ENCODE measurements at places on chromosomes 3 and 15.

- DNase-seq = no peak
Observed at GRCh38 chr15:65033659-65034269, 4.3 kb upstream of the MTFMT start.

DNA sequence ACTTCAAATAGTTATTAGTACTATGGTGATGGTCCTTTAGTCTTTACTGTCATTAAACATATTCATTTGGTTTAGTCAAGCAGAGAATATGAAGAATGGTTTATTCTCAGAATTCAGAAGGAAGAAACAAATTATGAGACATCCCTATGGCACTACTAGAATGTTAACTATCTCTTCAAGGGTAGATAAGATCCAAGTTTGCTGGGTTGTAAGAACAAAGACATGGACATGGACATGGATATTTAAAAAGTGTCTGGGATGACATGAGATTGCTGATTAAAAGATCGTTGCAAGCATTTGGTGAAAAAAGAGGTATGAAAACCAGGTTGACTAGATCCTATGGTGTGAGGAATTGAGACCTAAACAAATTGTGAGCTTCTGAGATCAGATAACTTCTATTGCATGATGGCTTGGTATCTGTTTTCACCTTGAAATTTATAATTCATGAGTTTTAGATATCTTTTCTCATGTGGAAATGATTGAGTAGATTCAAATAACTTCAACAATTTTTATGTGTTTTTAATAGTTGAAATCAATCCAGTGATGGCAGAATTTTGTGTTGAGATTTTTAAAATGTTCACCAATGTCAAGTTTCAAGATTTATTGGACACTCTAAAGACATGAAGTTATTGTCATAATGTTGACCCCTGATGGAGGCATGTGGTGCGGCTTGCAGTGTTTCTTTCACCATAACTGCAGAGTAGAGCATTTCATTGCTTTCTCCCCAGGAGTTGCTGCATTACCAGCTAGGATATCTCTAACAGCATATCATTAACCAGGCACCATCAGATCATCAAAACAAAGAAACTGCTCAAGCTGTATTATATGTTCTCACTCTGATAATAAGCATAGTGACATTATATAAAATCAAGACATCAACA is 72.6 kb downstream of the NAALADL2 start:
- DNase-seq = no peak

- DNase-seq = peak; percentile 22
Observed at GRCh38 chr3:140386357-140387100, 291.3 kb upstream of the TRIM42 start.

GRCh38 chr3:59502806-59503205 is 453.0 kb upstream of the CFAP20DC start:
- DNase-seq = no peak

DNA sequence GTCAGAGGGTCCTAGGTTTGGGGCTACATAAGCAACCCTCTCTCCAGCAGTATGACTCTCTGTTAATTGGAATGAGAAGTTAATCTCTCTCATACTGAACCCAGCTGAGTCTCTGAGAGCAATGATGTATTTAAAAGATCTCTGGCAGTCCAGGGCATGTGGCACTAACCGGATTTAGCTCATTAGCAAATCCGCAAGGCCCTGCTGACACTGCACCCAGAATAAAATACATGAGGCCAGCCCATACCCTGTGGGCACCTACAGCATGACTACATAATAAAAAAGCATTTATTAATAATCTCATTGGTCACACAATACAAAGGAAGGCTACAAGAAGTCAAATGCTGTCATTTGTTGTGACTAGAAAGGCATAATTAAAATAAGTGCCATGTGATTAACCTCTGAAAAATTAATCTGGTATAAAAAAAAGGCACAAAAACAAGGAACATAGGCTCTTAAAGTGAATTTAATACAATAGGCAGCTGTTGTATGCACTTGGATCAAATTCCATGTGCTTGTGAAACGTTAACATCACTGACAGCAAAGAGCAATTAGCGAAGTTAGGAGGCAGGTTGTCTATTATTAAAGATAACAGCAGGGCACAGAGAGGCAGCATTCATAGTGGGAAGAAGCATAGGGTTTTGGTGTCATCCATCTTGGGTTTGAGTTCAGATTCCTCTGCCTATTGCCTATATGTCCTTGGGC is 381.2 kb downstream of the WDR72 start:
- DNase-seq = no peak

DNA sequence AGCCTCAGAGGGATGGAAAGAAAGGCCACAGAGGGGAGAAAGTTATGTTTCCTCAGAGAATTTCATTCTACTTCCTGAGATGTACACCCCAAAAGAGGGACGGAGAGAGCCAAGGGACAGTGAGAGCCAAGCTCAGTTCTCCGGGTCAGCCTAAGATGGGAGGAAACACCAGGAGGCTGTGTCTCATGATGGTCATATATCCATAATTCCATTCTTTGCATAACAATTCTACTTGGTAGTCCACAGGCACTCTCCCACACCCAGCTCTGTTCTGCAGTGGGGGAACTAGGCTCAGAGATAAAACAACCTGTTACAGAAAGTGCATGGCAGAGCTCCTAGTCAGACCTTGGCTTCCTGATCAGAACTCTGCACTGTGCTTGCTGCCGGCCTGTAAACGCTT is 54.4 kb downstream of the WDR76 start:
- no peak for DNase-seq

DNA sequence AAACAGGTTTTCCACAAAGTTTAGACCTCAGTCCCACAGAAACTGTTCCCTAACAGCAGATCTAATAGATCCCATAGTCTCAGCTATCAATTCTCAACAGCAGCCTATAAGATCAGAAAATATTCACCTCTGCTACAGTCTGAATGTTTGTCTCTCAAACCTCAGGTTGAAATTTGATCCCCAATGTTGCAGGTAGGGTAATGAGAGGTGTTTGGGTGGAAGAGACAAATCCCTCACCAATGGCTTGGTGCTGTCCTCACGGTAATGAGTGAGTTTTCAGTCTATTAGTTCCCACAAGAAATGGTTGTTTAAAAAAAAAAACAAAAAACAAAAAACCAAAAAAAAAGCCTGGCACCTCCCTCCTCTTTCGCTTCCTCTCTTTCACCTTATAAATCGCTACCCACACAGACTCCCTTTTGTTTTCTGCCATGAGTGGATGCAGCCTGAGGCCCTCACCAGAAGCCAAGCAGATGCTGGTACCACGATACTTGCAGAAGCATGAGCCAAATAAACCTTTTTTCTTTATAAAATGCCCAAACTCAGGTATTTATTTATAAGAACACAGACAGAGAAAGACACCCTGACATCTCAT is 14.2 kb downstream of the ZNF280D start:
- DNase-seq = no peak

- DNase-seq = no peak
Observed at GRCh38 chr3:148136816-148137215, 560.9 kb upstream of the AGTR1 start.

- no peak for DNase-seq
Observed at GRCh38 chr3:94146455-94146854, 83.6 kb downstream of the NSUN3 start.

DNA sequence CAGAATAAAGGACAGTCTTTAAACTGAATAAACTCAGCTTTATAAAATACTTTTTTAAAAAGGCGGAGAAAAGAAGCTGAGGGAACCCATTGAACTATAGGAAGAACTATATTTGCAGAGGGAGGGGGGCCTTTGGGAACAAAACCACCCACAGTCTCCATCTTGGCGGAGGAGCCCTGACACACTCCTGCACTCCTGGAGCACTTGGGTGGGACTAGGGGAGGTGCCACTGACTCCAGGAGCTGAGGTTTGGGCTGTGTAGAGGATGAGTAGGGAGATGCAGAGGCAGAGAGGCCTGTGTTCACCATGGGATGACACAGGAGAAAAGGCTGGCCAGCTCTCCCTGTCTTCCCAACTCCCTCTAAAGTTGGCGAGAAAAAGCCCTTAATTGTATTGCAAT is 35.8 kb downstream of the IFT122 start:
- DNase-seq = no peak

DNA sequence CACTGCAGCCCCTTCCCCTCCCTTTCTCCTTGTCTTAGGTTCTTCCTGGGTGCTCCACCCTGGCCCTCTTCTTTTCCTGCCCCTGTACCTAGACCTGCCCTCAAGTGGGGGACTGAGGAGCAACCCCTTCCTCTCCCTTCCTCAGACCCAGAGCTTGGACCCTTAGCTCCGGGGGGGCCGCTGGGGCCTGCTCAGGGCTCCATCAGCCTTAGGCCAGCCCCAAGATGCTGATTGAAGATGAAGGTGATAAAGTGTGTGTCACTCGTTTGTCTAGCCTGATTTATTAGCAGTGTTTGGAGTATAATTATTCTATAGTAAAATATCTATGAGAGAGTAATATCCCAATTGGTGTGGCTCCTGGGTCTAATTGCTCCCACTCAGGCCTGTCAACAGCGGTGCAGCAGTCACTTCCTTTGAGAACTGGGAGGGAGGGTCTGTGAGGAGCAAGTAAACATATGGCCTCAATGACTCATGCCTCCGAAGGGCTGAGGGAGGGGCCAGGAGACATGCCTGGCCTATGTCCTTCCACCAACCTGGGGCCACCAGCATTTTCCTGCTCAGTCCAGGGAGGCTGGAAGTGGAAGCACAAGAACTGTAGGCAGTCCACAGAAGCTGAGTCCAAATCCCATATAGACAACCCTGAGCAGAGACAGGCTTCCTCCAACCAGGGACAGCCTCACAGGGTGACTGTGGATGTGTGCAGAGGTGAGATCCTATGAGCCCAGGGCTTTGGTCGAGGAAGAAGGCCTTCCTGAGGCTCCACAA is 123.2 kb downstream of the DNAJB8 start:
- no peak for DNase-seq

- no peak for DNase-seq
Observed at GRCh38 chr3:162376761-162377160, 880.2 kb downstream of the OTOL1 start.

DNA sequence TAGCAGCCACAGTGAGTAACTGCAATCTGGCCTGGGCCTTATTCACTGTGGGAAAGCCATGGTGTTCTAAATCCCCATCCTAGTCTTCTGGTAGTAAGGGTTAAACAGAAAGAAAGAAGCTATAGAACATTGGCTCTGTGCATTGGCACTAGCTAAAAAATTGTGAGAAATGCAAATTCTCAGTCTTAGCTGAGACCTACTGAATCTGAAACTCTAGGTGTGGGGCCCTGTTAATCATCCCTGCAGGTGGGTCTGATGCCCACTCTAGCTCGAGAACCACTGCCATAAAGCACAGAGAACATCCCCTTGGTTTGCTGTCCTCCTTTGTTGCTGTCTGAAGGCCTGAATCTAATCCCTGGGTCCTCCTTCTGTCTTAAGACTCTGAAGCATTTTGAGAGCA is 59.3 kb downstream of the MEIS2 start:
- DNase-seq = no peak

- DNase-seq = no peak
Observed at GRCh38 chr3:73364517-73364916, 260.2 kb downstream of the PDZRN3 start.

GRCh38 chr3:4340411-4341335 is 37.5 kb downstream of the SETMAR start:
- no peak for DNase-seq

- no peak for DNase-seq
Observed at GRCh38 chr3:122088531-122088930, 33.4 kb downstream of the CD86 start.

DNA sequence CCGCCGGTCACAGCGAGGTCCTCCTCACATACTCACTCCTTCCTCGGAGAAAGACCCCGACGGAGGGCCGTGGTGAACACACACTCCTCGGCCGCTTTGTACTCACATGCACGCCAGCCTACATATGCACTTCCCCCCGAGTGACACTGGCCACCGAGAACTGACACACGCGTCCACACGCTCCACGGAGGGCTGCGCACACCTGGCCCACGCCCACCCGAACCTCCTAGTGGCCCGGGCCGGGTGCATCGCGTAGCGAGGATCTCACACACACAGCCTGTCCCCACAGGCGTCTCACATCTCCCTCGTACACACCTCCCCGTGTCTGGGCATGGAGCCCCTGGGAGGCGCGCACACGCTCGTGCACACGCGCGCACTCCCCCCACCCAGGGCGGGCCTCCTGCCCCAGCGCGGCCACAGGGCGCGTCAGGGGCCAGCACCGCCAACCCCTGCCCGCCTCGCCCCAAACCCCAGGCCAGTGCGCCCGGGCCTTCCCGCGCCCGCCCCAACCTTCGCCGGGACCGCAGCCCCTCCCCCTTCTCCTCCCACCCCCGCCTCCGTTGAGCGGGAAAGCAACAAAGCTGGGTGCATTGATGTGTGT is 411 bp upstream of the C3orf70 start:
- DNase-seq = no peak

DNA sequence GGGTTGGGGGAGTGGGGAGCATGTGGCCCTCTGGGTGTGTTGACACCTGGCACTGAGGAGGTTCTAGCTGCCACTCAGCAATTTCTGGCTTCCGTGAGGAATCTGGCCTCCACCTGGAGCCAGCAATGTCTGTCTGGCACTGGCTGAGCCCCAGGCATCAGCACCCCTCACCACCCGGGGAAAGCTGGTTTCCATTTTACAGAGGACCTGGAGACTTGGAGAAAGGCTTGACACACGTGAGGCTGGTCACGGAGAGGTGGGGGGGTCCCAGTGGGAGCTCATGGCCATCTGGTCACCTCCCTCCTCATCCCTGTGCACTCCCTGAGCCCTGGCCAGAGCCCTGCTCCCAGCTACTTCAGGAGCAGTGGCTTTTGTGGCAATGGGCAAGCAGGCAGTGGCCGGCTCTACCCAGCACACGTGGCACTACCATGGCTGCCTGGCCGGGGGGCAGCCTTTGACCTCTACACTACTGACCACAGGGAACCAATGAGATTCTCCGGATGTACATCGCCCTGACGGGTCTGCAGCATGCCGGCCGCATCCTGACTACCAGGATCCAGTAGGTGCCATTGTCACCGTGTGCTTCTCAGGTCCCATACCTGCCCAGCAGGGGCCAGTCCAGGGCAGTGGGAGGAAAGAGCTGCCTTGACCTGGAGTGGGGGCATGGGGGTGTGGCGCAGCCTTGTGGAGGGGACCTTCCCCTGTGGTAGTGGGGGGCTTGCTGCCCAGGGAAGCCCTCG is 28.5 kb downstream of the ACAD9 start:
- no peak for DNase-seq

- no peak for DNase-seq
Observed at GRCh38 chr15:41502795-41503668, 9.4 kb downstream of the ITPKA start.

DNA sequence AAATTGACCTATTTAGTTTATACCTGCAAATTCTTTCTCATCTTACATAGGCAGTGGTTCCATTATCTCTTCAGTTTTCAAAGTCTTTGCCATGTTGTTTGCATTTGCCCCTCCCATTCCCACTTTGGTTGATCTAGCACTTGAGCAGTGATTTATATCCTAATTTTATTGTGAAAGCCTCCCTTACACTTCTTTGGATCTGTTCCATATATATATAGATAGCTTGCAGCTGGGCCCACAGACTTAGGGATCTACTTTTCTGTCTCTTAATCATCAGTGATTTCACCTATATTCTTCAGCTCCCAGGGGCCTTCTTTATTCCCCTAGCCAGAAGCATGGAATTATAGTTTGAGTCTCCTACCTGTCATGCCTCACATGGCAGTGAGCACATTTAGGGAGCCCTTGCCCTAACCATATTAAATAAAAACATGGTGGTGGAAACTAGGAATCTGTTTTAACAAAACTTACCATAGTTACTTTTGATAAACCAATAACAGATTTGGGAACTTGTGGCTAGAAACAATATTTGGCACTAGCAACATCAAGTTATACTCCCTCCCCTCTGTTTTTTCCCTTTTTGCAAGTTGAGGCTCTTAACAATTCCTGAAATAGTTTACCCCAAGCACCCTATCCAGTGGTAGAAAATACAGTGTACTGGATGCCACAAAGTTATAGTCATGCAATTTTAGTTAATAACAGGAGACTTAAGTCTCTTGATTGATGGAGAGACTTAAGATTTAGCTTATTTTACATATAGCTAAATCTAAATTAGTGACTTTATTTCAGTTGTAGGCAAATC is 41.7 kb downstream of the ARIH1 start:
- DNase-seq = no peak

Measured in amygdala (tissue), 56 donors.